Metanephros (tissue), 2 donors: ENCODE measurements at places on chromosomes 6 and 20. TPM values are rescaled to one million over a fixed set of nuclear protein-coding genes. Genes with fewer than 3 reads are reported as not detected.

The BPI gene
- 6.4 TPM for total RNA-seq

The VGLL2 gene
- 3.4 TPM for total RNA-seq

The TPBG gene
- 32.2 TPM for total RNA-seq

The SNPH gene
- 3.6 TPM for total RNA-seq

The SLX4IP gene
- 6.7 TPM for total RNA-seq

The TOP1 gene
- total RNA-seq, result 27.4 TPM

The CRISP2 gene
- total RNA-seq, result 0.18 TPM

The GRM1 gene
- 0.23 TPM for total RNA-seq

The CALHM5 gene
- total RNA-seq, result 2.2 TPM
